Stimulated activated CD4-positive, alpha-beta T cell treated with anti-CD3 and anti-CD28 coated beads, Interleukin-4, amount 100 ng/mL, for 4 hours (primary cell): ENCODE measurements at places on chromosomes 16 and 17.

DNA sequence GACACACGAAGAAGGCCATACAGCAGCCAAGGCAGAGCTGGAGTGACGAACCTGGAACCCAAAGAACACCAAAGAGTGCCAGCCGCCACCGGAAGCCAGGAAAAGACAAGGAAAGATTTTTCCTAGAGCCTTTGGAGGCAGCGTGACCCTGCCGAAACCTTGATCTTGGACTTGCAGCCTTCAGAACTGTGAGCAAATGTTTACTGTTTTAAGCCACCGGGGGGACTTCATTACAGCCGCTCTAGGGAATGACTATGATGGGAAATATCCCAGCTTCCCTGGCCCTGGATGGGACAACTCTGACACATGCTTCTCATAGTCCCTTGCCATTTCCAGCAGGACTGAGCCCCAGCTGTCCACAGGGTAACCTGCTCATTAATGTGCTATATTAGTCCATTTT, 270.6 kb downstream of the HAPSTR1 start:
- DNase-seq, result no peak

DNA sequence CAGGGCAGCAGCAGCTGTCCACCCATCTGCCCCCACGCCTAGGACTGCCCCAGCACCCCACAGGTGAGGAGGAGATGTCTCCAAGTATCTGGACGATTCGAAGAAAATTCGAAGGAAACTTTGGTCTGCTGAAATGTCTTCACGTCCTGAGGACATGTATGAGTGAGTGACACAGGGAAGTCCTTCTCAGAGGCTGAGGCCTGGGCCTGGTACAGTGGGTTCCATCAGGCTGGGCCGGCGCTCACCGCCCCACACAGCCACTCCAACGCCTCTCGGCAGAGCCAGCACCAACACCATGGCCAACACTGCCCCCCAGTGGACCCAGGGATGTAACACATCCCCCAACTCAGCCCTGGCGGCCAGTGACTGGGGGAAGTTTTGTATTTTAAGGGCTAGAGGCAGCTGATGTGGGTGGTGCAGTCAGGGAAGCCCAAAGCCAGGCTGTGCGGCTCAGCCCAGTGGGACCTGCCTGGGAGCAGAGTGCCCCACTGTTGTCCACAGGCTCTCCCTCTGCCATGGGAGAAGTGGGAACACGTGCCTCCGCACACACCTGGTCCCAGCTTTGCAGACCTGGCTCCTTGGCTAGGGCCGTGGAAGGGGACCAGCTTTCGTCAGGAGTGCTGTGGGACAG, 55.8 kb upstream of the FASN start:
- peak; percentile 78 for DNase-seq

DNA sequence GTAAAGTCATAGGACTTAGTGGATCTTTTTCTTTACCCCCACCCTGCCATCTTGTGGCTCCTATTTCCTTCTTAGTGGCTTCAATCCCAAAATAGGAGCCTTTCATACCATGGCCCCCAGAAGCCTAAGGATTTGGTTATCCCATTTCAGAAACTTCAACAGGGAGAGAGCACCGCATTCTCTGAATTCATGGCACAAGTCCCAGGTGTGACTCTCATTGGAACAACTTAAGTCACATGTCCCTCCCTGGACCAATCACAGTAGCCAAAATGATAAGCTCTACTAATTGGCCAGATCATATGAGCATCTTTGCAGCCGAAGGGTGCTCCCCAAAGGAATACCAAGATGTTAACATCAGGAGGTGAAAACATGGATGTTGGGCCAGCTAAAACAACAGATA, 43.2 kb downstream of the AXIN2 start:
- no peak for DNase-seq

GRCh38 chr16:86634292-86634691, 55.9 kb downstream of the FOXL1 start:
- no peak for DNase-seq

GRCh38 chr16:75376475-75377161, 56.7 kb downstream of the CFDP1 start:
- no peak for DNase-seq

GRCh38 chr17:17387017-17387497, 83.9 kb downstream of the NT5M start:
- DNase-seq, result no peak

GRCh38 chr16:78745108-78746019, 645.9 kb downstream of the WWOX start:
- no peak for DNase-seq

- DNase-seq, result peak; percentile 65
These were observed 1.9 kb downstream of the MNT start for GRCh38 chr17:2398655-2399571.

DNA sequence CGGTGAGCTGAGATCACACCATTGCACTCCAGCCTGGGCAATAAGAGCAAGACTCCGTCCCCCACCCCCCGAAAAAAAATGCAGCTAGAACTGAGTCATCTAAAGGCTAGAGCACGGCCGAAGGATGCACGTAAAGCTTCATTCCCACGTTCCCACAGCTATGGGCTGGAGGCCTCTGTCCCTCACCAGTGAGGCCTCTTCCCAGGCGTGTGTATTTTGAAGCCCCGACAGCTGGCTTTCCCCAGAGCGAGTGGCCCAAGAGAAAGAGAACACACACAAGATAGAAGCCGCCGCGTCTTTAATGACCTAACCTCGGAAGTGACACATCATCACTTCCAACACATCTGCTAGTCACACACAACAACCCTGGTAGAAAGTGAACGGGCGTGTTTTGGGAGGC, 6.6 kb upstream of the KCTD5 start:
- DNase-seq, result no peak

GRCh38 chr17:77602062-77602746, 356.3 kb upstream of the TNRC6C start:
- no peak for DNase-seq

DNA sequence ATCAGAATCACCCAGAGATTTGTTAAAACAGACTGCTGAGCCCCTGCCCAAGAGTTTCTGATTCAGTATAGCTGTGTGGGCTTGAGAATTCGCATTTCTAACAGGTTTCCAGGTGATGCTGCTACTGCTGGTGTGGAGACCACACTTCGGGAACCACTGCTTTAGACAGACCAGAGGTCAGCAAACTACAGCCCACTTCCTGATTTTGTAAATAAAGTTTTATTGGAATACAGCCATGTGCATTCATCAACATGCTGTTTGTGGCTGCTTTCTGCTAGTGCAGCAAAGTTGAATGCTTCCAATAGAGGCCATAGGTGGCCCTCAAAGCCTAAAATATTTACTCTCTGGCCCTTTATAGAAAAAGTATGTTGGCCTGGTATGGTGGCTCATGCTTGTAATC, 32.6 kb upstream of the CLEC19A start:
- DNase-seq, result no peak

GRCh38 chr17:82281502-82282238, 8.2 kb upstream of the CSNK1D start:
- peak; percentile 57 for DNase-seq

- DNase-seq, result no peak
These were observed 15.9 kb upstream of the ICAM2 start for GRCh38 chr17:64036198-64036922.

GRCh38 chr17:80529104-80529903, 15.3 kb upstream of the RPTOR start:
- no peak for DNase-seq

DNA sequence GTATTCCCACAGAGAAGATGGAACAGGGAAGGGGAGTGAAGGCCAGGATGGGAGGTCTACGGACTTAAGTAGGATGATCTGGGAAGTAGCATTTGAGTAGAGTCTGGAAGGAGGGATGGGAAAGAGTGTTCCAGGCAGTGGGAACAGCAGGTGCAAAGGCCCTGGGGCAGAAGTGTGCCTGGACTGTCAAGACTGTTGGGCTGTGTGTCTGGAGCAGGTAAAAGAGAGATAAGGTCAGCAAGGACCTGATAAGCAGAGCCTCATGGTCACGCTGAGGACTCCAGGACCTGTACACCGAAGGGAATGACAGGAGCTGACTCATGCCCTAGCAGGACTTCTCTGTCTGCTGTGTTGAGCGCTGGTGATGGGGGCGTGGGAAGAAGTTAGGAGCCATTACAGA, 723 bp upstream of the CARD14 start:
- DNase-seq, result no peak

DNA sequence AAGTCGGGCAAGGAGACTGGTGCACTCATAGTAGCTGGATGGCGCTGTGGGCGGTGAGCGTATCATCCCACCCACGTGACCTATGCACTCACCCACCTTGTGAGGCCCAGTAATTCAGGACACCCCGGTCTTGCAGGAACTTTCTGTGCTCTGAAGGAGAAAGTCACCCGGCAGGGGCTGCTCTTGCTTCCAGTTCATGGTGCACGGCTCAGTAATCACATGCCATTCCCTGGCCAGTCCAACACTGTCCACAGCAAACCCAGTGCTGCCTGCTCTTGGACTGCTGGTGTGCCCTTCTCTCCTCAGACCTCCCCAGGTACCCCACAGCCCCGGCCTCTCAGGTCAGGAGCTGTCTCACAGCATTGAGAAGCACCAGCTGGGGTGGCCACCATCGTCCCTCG, 16.4 kb upstream of the RHBDF2 start:
- DNase-seq, result no peak

DNA sequence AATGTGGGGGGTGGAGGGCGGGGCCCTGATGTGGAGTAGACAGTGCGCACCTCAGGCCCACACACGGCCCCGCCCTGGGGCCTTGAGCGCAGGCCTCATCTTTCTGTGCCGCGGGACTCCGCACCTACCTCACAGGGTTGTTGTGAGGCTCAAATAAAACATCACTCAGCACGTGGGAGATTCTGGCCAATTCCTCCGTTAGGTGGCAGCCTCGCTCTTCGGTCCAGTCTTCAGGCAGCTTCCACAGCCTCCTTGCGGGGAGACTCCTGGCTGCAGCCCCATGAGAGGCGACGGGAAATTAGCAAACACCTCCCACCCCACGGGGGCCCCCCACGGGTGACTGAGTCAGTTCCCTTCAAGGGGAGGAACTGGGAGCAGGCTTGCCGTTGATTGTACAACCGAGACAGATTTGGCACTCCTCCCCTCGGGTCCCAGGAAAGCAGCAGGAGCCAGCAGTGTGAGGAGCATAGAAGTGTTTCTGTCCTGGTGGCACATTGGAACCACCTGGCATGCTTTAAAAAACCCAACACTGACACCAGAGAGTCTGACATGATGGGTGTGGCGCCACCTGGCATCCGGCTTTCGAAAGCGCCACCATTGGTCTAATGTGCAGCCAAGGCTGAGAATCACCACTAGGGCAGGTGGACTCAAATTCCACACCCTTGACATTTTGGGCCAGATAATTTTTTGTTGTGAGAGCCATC, 7.6 kb downstream of the MRM1 start:
- no peak for DNase-seq

DNA sequence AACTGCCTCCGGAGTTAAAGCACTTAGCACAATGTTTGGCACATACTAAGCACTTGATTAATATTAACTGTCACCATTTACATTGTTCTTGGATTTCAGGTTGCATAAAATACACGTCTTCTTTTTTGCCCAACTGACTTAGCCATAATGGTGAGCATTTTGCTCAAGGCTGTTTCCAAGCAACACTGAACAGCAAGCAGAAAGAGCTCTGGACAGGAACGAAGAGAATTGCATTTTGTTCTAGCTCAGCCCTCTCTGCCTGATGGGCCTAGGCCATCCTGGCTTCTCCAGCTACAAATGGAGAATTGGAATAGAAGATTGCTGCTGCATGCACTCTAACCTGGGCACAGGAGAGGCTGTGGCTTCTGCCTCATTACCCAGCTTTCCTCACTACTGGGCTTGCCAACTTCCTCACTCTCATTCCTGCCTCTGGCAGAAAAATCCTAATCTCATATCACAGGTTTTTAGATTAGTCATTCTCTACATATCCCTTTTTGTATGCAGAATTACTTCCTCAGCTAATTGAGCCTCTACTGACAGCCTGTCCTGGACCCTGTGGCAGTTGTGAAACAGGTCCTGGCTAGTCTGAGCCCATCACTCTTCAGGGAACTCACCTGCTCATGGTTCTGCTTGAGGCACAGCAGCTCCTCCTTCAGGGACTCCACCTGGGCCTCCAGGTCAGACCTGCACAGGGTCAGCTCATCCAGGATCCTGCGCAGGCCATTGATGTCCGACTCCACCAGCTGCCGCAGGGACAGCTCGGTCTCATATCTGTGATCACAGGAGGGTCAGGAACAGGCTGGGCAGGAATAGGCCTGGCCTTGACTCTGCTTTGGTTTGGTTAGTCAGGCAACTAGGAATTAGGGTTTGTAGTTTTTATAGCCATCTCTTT, 2.5 kb downstream of the KRT33A start:
- DNase-seq, result no peak

- DNase-seq, result no peak
These were observed 86.7 kb upstream of the XYLT1 start for GRCh38 chr16:17557480-17557879.

- peak; percentile 95 for DNase-seq
These were observed at the start of gene C17orf107 for GRCh38 chr17:4899341-4900230. Gene C17orf107 (plus strand): TSS chr17:4899536. CDS start chr17:4899763, 227 bp downstream.

- DNase-seq, result no peak
These were observed 773 bp downstream of the SYNGR3 start for GRCh38 chr16:1990351-1991134.
